ENCODE measurements at places on chromosomes 13 and 19.

DNA sequence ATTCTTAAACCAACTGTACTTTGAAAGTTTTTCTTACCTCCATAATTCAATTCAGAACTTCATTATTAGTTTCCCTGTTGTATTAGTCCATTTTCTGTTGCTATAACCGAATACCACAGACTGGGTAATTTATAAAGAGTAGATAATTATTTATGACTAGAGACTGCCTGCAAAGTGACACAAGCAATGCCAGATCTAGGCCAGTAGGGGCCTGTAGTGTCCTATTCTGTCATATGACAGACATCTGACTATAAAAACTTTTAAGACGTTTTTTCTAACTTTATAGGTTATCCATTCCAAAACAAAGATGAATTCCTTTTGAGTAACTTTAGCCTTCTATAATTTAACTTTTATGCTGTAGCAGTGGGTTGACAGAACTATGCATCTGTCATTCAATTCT, 2783.8 kb downstream of the PCDH9 start:
- DNase-seq, result no peak

GRCh38 chr19:2627319-2627829, 75.1 kb downstream of the GNG7 start:
- peak; percentile 79 for DNase-seq

DNA sequence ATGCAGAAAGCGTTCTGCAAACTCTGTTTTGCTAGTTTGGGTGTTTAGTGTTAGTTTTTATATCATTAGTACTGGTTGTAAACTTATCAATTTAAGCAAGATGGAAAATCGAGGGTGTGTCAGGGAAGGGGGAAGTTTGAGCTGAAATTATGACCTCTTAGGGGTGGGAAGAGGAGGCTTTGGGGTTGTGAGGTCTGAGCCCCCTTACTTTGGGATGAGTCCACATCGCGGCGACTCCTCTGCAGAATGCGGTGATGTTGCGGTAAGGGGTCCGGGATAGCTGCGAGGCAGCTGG, 743 bp upstream of the NDUFS7 start:
- DNase-seq, result no peak

- DNase-seq, result no peak
Observed at GRCh38 chr13:94550062-94550738, 45.8 kb downstream of the TGDS start.

DNA sequence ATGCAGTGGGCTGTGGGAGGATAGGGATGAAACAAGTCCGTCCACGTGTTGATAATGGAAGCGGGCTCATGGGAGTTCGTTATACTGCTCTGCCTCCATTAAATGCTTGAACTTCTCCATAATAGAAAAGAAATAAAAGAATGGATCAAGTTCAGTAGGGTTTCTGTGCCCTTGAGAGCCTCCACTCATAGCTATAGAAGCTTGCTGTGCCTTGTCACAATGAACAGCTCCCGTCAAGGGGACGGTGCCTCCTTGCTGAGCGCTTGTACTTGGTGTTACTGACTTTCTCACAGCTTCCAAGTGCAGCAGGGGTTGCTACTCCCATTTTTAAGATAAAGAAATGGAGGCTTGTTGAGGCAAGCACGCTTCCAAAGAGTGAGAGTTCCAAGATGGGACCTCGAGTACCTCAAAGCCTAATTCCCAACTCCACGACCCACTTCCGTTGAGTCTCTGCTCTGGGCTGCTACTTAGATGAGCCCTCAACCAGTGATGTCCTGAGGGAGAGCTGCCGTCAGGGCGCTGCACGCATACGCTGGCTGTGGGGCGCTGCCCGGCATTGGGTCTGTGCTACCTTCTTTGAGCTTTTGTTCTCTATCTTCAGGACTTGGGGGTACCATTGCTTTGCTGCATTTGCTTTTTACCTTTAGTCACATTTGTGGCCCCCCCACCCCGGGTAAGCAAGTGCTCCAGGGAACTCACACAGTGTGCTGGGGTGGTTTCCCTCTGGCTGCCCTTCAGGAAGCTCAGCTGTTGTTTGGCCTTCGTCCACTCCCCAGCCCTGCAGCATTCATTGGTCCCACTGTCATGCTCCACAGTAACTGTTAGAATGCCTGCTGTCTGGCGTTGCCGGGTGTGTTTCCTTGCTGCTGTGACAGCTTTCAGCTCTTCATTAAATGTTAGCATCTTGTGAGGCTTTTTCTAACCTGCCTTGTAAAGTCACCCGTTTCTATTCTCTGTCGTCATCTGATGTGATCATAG, 9.5 kb downstream of the SNRNP70 start:
- no peak for DNase-seq

Data from inflammatory macrophage treated with lipopolysaccharide for 1 hour (primary cell).